HT1080 (cell line): ENCODE measurements at places on chromosomes 5 and 9. TPM values are rescaled to one million over a fixed set of nuclear protein-coding genes. Genes with fewer than 3 reads are reported as not detected.

GLDC gene
- total RNA-seq = 5.3 and 5.5 TPM in 2 replicates

TNFSF15 gene
- total RNA-seq = 0.23 and 0.53 TPM in 2 replicates

SCGB3A1 gene
- not detected in 2 replicates for total RNA-seq

PDCD1LG2 gene
- total RNA-seq = 4.0 and 4.5 TPM in 2 replicates

WWC1 gene
- 48.7 and 52.8 TPM in 2 replicates for total RNA-seq

CACNA1B gene
- 0.08 TPM in 1 of 2 replicates, not detected in the other for total RNA-seq

ACOT12 gene
- total RNA-seq = 0.03 TPM in 1 of 2 replicates, not detected in the other

TRIM36 gene
- total RNA-seq = 4.2 and 5.8 TPM in 2 replicates

FCHO2 gene
- 8.1 and 9.5 TPM in 2 replicates for total RNA-seq

PITX1 gene
- total RNA-seq = 38.6 and 52.2 TPM in 2 replicates

SPEF2 gene
- total RNA-seq = 0.80 and 1.1 TPM in 2 replicates

GRCh38 chr9:73541923-73542322, 390.3 kb downstream of the ANXA1 start:
- DNase-seq = peak; percentile 1

- DNase-seq = no peak
Measured at GRCh38 chr9:124218987-124219461, 38.7 kb upstream of the NEK6 start.

- no peak for DNase-seq
Measured at GRCh38 chr5:131627207-131627865, 7.7 kb downstream of the RAPGEF6 start.

DNA sequence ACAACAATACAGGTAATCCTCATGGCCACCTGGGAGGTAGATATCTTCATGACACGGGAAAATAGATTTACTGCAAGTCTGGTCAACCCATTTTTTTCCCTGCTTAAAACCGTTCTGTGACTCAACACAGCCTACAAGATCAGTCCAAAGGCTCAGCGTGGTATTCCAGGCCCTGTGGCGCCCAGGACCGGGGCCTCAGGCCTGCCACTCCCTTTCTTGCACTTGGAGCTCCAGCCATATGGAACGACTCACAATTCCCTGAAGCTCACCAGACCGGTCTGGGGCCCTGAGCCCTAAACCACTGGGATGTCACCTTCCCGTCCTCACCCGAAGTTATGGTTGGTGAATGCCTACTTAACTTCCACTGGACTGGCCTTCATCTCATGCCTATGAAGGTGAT, 6.5 kb upstream of the MLANA start:
- DNase-seq = no peak

DNA sequence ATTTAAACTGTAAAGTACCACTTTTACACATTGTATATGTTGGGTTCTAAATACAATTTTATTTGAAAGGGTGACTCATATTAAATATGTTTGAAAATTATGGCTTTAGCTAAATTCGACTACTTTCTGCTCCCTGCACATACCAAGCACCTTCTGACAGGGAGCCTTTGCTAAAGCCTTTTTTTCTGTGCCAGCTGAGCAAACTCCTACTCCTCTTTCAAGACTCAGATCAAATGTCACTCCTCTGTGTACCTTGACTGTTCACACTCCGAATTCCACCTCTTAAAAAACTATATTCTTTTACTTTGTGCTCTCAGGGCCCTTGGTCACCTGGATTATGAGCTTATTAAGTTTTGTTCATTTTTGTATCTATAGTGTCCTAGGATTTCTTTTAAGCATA, 6.5 kb upstream of the OXCT1 start:
- DNase-seq = no peak

GRCh38 chr5:151700820-151701219, 14.1 kb upstream of the SPARC start:
- DNase-seq = no peak

DNA sequence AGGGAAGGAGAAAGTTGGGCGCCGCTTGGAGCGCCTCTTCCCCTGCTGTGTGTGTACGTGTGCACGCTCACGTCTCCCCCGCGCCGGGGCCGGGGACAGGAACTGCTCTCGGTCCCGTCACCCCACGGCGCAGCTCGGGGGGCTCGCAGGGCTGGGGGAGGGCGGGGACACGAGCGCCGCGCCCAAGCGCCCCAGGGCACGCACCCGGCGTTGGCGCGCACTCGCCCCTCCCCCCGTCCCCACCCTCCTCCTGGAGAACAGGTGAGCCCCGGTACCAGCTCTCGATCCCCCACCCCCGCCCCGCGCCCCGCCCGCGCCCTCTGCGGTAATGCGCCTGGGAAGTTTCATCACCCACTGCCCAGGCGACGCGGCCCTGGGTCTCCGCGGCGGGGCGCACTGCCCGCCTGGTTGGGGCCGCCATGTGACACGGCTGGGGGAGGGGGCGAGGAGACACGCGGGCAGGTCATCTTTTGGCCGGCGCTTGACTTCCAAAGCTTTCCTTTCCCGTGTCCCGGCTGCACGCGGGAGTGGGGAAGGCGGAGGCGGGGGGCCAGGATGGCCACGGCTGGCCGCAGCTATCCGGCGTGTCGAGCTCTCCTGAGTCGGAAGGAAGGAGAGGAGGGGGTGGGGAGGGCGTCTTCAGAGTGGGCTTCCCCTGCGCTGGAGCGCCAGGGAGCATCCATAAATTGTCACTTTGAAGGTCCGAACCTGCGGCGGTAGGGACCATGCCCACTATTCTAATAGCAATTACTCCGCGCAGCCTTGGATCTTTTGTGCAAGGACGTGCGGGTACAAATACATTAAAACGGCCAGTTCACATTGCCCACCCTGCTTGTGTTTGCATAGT, 1.5 kb upstream of the STC2 start:
- DNase-seq = no peak

DNA sequence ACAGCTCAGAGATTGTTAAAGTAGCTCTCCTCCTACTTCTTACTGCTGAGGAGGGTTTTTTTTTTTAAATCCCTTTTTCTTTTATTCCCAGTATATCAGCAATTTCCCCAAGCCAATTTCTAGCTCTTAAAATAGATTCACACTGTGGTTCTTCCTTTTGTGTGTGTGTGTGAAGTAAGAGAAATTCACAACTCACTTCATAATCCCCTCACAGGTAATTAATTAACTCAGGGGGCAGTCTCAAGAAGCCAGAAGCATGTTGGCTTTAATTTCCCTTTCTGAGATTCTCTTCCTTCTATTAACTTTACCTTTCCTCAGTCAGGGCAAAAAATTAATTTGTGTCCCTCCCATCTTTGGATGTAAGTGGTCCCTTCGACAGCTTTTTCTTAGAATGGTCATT, 71.0 kb upstream of the HMHB1 start:
- no peak for DNase-seq

- no peak for DNase-seq
Measured at GRCh38 chr9:92385001-92385400, 19.4 kb downstream of the OGN start.

DNA sequence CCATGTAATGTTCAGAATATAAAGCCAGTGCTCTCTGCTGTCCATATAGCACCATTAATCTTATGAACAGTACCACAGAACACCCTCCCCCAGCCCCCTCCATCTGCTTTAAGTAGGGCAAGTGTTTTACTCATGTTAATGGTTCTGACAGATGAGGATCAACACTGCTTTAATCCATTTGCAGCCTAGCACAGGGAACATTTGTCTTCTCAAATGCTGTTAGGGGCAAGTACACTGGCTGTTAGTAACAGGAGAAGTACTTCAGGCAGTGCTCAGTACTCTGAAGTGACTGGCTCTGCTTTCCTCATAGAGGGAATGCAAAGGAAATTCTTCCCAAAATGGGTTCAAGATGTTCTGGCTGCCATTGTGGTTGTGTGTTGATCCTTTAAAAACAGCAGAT, 202.6 kb downstream of the DCP2 start:
- DNase-seq = no peak

GRCh38 chr5:126871441-126871840, 94.5 kb downstream of the LMNB1 start:
- no peak for DNase-seq

- no peak for DNase-seq
Measured at GRCh38 chr9:36208521-36209253, 18.0 kb downstream of the CLTA start.

DNA sequence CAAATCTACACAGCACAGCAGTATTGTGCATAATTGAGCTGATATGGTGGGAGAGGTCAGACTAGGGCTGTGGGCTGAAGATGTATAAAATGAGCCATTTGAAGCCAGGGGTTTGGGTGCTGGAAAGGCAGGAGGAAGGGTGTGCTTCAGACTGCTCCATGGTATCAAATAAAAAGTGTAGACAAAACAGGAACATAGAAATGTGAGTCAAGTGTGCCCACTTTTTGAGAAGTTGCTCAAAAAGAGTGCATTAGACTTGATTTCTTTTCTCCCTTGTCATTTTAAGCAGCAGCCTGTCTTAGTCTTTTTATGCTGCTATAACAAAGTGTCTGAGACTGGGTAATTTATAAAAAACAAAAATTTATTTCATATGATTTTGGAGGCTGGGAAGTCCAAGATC, 55.8 kb upstream of the ZFAND5 start:
- no peak for DNase-seq
